ENCODE measurements at places on chromosomes 3 and 15.

DNA sequence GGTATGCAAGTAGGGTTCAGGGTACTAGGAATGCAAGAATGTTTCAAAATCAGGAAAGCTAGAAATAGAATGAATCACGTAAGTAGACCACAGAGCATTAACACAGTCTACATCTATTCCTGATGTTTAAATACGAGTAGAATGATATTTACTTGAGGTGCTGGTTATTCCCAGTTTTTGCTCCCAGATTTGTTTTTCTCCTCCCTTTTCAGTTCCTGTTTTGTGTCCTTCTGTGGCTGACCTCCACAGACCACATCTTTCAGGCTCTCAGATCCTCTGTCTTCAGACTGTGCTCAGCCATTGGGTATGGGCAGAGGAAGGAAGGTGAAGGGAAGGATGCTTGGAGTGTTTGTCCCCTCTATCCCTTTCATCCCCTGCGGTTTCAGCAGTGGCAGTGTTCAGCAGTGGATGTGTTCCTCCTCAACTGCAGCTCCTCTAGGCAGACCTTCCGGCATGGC lies 276.6 kb downstream of the ZNF621 start:
- DNase-seq, result no peak

DNA sequence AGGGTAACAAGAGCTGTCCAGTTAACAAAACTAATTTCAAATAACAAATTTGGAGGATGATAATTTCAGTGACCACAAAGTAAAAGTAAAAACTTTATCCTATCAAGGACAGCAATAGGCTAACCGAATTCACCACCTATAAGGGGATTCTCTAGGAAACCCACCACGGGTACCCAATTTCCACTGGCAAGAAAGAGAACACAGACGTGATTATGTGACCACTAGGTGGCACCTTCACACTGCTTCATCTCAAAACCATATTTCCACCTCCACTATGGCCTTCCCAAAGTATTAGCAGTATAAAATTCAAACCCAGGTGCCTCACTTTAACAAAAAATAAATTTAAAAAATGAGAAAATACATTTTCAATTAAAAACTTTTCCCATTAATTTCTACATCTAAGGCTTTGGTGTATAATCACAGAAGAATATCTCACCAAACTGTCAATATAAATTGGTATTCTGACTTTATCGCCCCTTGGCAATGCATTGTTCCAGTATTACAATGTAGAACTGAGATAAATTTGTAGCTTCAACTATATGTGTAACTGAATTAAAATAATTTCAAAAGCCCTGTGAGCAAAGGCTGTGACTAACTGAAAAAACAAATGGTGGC lies 96.5 kb downstream of the FSIP1 start:
- DNase-seq, result no peak

DNA sequence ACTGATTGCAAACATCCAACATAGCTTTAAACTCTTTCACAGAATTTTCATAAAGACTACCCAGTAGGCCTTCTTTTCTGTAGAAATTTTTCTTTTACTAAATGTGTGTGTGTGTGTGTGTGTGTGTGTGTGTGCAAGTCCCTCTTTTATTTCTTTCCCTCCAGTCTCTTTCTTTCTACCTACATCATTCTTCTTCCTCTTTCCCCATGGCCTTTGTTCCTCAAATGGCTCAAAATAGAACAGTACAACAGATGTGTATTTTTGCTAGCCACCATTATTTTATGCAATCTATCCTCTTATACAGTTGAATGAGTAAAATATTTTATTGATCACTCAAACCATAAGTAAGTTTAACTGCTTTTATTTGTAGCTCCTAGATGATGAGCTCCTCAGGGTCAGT lies 76.4 kb downstream of the USF3 start:
- no peak for DNase-seq

- no peak for DNase-seq
Observed at GRCh38 chr3:48157202-48157840, 30.9 kb downstream of the CDC25A start.

DNA sequence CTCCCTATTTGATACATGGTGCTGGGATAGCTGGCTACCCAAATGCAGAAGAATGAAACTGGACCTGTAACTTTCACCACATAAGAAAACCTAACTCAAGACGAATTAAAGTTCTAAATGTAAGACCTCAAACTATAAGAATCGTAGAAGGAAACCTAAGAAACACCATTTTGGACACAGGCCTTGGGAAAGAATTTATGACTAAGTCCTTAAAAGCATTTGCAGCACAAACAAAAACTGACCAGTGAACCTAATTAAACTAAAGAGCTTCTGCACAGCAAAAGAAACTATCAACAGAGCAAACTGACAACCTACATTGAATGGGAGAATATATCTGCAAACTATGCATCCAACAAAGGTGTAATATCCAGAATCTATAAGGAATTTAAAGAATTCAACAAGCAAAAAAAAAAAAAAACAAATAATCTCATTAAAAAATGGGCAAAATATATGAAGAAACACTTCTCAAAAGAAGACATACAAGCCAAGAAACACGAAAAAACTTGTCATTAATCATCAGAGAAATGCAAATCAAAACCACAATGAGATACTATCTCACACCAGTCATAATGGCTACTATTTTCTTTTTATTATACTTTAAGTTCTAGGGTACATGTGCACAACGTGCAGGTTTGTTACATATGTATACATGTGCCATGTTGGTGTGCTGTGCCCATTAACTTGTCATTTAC lies 37.0 kb downstream of the HDGFL3 start:
- DNase-seq, result no peak

- DNase-seq, result no peak
Observed at GRCh38 chr3:99678023-99678422, 39.6 kb downstream of the COL8A1 start.

GRCh38 chr3:68239542-68239941 lies 585.1 kb upstream of the SUCLG2 start:
- peak; percentile 62 for DNase-seq

DNA sequence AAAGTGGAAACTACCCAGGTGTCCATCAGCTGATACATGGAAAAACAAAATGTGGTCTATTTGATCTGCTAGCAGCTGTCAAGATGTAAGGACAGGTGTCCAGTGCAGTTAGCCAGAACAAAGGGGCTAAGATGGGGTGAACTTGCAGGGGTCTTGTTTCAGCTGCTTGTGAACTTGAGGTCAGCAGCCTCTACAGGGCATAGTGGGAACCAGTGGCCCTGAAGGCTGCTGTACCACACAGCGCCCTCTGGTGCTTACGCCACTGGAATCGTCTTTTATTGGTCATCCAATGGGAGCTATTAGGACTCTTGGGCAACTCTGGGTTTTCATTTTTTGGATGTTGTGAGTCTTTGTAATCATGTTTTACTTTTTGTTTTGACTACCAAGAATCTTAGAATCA lies 62.2 kb upstream of the CTSH start:
- DNase-seq, result no peak

- no peak for DNase-seq
Observed at GRCh38 chr3:168139947-168140346, 44.2 kb upstream of the GOLIM4 start.

DNA sequence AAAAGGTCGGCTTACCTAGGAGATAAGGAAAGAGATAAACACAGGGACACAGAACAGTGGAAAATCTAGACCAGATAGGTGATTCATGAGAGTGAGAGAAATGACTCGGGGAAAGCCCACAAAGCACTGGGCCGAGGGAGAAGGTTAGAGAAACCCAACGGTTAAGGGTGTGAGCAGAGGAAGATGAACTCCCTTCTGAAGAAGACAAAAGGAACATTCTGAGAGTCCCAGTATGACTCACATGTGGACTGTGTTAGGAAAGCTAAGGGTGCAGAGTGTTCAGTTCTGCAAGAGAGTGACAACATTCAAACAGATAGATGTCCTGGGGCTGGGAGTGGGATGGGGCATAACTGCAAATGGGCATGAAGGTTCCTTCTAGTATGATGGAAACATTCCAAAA lies 83.0 kb downstream of the CNTN3 start:
- DNase-seq, result no peak

GRCh38 chr3:150577855-150578254 lies 25.3 kb upstream of the SELENOT start:
- no peak for DNase-seq

DNA sequence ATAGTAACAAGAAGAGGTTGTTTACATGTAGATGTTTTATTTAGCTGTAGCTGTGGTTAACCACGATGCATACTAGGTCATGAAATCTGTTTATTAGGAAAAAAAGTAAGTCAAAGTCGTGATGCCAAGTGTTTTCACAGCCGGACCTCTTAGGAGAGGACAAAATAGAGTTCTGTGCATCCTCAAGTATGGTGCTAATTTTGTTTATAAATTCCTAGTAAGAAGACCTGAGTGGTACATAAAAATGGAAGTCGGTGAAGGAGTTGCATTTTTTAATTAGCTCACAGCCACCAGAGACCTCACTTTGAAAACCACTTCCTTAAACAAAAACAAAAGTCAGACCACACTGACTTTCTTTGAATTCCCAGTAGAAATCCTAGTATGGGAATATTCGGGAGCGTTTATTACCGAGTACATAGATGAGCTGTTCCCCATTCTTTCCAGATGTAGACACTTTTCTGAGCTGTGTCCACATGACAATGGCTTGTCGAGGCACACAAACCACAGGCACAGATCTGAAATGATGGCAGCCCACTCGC lies 143.6 kb upstream of the UBE2E1 start:
- no peak for DNase-seq

GRCh38 chr15:93246266-93247242 lies 157.5 kb upstream of the RGMA start:
- DNase-seq, result peak; percentile 87

GRCh38 chr3:191627064-191627463 lies 166.1 kb downstream of the PYDC2 start:
- no peak for DNase-seq

DNA sequence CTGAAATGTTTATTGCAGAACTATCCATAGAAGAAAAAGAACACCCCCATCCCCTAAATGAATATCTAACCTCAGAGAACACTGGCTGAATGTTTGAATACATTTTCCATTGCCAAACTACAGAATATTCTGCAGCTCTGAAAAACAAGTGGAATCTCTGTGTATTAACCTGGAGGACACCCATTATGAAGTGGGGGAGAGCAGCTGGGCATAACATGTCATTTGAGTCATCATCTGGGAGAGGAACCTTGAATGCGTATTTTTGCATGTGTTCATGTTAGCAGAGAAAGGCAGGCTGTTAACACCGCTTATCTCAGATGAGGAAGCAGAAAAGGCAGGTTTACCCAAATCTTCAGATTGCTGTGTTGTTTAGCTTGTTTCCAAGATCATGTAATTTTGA lies 31.5 kb downstream of the ESYT3 start:
- no peak for DNase-seq

DNA sequence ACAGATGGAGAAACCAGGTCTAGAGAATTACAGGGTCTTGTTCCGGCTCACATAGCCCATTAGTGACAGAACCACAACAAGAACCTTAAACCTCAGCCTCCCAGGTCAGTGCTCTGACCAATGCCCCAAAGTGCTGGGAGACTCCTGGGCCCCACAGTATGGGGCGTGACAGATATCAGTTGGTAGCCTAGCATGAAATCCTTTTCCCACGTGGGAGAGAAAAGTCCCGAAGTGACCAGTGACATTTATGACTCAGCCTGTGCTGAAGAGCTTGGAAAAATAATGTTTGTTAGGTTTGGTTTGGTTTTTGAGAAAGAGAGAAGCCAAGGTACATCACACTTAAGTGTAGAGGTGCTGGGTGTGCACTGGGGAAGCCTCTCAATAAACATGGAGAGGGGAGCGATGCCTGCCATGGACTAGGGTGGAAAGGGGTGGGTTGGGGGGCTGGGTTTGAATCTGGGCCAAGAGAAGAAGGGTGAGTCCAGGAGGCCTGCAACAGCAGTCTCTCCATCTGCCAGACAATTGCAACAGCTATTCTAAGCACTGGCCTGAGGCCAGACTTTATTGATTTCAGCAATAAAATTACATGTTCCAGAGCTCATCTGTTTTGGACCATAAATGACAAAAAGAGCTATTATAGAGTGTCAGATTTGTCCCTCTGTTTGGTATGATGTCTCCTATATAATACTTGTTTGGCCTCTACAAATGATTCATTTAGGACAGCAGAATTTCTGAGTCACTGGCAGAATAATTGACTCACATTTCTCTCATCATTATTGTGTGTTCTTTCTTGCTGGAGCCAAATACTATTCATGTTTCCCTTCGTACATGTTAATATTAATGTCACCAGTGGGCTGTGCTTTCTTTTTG lies 43.4 kb downstream of the C2CD4A start:
- DNase-seq, result peak; percentile 51

- DNase-seq, result no peak
Observed at GRCh38 chr3:194489736-194490612, 3.2 kb upstream of the ATP13A3 start.

DNA sequence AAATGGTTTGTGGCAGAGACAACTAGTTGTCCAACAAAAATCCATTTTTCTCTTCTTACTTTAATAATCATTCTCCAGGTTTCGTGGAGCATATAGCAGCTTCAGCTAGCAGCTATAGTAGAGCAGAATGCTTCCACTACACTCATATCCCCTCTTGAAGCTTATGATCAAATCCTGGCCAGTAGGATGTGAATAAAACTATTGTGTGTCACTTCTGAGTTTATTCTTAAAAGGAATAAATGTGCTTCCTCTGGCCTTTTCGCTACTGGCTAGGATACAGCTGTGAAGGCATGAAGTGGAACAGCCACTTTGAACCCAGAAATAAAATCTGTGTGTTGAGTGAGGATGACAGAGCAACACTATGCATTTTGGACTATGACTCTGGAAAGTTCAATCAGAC lies 7.8 kb upstream of the CPOX start:
- no peak for DNase-seq

GRCh38 chr15:80835336-80835735 lies 56.2 kb downstream of the CEMIP start:
- DNase-seq, result no peak

GRCh38 chr15:91660174-91660649 lies 193.3 kb upstream of the SLCO3A1 start:
- peak; percentile 92 for DNase-seq

DNA sequence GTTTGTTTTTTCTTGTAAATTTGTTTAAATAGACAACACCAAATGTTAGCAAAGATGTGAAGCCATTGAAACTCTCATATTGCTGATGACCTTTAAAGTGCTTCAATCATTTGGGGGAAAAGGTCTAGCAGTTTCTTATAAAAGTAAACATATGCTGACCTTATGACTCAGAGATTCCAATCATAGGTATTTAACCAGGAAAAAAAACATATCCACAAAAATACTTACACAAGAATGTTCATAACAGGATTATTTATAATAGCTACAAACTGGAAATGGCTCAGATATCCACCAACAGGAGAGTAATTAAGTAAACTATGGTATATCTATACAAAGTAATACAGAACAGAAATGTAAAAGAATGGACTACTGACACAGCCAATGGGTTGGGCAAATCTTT lies 27.1 kb upstream of the RORA start:
- DNase-seq, result no peak

DNA sequence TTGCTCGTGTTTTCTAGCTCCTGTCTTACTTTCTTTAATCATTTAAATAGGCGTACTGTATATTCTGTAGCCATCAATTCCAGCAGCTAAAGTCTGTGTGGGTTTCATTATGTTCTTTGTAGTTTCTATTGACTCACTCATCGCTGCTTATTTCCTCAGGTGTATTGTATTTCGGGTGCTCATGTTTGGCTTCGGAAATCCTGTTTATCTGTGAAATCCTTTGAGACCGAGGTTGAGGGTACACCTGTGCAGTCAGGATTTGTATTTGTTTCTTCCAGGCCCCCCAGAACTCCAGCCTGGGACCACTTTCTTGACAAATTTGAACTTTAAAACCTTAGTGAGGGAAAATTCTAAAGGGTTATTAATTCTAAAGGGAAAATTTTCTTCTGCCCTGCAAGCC lies 2.0 kb upstream of the PAK2 start:
- no peak for DNase-seq

All from NCI-H1417 treated with DMSO at 0.1 percent for 48 hours (cell line).